ENCODE measurements at places on chromosomes 13 and 19.

DNA sequence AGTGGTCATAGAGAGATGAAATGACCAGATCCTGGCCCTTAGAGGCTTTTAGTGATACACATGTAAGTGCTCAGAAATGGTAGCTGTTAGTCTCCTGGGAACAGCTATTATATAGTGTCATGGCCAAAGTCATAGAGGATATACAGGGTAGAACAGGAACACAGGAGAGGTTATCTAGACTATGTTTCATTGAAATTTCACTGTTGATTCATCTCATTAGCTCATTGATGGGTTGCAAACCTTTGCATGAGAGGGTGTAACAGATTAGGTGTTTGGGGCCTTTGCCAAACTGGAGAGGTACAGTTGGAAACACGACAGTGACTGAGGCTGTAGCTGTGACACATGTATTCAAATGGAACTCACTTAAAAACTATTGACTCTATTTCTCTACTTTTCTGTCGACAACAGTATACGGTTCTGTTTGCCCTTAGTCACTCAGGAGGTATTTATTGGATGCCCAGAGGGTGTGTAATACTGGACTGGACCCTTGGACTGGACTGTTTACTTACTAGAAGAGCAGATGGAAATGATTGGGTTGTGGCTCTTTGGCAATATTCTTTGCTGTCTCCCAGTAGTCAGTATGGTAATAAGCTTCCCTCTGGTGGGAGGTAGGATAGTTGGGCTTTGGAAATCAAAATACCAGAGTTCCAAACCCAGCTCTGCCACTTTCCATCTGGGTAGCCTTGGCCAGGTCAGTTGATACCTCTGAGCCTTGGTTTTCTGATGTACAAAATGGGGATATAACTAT lies 29.8 kb downstream of the ARHGAP35 start:
- no peak for DNase-seq

DNA sequence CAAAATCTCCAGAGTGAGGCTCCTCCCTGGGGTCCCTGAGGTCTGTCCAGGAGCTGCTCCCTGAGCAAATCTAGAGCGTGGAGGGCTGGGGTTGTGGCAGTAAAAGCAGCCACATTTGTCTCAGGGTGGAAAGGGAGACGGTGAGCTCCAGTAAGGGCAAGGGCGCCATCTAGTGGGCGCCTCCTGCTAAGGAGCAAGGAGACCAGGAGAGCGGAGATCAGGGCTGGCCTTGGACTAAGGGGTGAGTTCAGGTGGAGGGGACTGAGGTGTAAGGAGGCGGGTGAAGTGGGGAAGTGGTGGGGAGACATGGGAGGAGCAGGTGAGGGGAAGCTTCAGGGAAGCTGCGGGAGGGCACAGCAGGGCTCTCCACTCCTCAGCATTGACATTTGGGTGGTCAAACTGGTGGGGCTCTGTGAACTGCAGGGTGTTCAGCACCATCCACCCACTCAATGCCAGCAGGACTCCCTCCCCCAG lies 5.3 kb upstream of the CEACAM21 start:
- no peak for DNase-seq

- no peak for DNase-seq
Measured at GRCh38 chr19:13573056-13573667, 66.9 kb upstream of the CACNA1A start.

- no peak for DNase-seq
Measured at GRCh38 chr19:6026390-6027227, 48.7 kb upstream of the RANBP3 start.

DNA sequence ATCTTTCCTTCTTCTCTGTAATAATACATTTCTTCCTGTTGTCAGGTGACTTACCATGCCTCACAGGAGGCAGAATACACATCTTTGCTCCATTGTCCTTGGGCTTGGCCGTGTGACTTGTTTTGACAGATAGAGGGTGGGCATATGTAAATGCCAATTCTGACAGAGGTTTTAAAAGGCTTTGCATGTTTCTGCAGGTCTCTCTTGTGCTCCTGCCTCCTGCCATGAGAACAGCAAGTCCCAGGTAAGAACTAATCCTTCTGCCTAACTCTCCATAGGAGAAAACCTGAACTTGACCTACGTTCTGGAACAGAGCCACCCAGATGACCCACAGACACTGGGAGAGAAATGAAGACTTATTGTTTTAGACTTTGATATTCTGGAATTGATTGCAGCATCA lies 88.7 kb upstream of the TNFSF11 start:
- no peak for DNase-seq

- no peak for DNase-seq
Measured at GRCh38 chr19:49574206-49574755, 6.1 kb downstream of the NOSIP start.

- no peak for DNase-seq
Measured at GRCh38 chr19:3124630-3125029, 11.2 kb upstream of the GNA15 start.

- DNase-seq, result peak; percentile 91
Measured at GRCh38 chr19:10194500-10195198, at the start of gene DNMT1. DNMT1 (minus strand) TSS chr19:10194953; CDS start chr19:10194899, 54 bp downstream.

DNA sequence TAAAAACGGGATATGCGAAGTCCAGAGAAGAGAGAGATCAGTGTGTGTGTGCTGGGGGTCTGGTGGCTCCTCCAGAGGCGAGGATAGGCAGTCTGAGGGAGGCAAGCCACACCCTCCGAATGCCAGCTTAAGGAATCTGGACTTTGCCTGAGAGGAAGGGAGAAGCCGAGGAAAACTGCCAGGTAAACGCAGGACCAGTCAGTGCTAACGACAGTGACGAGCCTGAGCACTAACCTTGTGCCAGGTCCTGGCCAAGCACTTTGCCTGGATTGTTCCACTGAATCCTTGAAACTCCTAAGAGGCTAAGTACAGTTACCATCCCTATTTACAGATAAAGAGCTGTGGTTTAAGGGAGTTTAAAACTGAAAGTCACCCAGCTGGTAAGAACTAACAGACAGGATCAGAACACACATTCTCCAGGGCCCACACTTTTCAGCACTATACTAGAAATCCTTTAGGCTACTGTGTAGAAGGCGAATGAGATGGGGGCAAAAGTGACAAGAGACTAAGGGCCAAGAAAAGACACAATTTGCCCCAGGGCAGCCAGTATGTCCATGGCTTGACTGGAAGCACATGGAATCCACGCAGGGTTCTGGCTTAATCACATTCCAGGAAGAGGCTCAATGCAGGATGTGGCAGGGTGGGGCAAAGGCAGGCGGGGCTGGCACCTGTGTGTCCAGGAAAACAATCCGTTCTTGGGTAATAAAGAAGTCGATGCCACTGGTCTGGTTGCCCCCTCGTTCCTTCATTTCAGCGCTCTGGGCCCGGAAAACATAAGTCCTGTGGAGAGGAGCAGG lies 15.1 kb downstream of the SMG9 start:
- DNase-seq, result no peak

- DNase-seq, result no peak
Measured at GRCh38 chr19:7887408-7888144, 734 bp upstream of the LRRC8E start.

DNA sequence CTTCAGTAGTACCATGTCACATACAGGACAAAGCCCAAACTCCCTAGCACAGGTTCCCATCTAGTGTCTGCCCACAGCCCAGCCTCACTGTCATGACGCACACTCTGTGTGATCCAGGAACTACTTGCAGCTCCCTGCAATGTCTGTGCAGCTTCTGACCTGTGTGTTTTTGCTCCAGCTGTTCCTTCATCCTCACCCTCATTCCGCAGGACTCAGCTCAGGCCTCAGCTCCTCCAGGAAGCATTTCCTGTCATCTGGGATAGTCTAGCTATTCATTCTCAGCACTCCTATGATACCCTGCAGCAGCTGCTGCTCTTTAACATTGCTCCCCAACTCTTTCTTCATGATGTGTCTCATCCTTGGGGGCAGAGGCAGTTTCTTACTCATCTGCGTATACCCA lies 56.1 kb downstream of the ENOX1 start:
- no peak for DNase-seq

Data from thoracic aorta (tissue), 2 donors.